ENCODE measurements at places on chromosomes 16 and 17.

DNA sequence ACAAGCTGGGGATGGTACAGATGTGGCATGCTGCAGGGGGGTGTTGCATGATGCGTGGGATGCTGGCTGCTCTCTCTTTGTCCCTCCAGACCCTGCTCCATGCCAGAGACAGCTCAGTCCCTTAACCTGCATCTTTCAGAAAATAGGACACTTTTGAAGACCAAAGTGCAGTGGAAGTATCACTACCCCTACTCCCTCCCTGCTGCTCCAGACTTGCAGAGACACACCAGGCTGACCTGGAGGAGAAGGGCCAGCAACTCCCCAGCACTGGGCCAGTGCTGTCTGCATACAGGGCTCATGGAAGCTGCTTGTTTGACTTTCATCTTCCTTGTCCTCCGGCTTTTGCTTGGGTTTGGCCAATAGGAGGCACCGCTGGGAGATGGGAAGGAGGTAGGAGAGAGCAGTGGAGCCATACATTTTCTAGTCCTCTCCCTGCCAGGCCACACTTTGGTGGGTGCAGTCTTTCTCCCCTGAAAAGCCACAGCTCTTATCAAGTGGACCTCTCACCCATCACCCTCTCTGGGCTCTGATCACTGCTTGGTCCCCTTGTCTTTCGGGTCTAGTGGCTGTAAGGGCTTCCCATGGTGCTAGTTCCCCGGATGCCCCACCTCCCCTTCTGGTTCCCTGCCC is 46.1 kb upstream of the NKD1 start:
- no peak for DNase-seq

GRCh38 chr17:48500435-48501426 is 30.1 kb downstream of the HOXB1 start:
- no peak for DNase-seq

DNA sequence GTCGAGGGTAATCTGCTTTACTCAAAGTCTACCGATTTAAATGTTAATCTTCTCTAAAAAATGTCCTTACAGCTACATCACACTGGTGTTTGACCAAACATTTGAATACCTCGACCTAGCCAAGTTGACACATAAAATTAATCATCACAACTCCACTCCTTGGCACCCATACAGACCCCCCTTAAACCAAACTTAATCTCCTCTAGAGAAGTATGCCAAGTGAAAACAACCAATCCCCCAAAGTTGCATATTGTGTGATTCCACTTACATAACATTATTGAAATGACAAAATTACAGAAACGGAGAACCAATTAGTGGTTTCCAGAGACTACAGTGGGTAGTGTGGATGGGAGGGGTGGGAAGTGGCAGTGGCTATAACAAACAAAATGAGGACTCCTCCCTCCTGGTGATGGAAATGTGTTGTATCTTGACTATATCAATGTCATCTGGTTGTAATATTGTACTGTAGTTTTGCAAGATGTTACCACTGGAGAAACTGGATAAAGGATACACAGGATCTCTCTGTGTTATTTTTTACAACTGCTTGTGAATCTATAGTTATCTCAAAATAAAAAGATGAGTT is 39.4 kb downstream of the CAPNS2 start:
- no peak for DNase-seq

GRCh38 chr16:86930663-86931373 is 352.5 kb downstream of the FOXL1 start:
- DNase-seq: no peak

- DNase-seq: no peak
These were observed 5.5 kb downstream of the DLX3 start for GRCh38 chr17:49989518-49989880.

GRCh38 chr17:75524970-75525805 is at the start of gene LLGL2:
LLGL2 (plus strand) TSS chr17:75525697; CDS start chr17:75543427, 17,730 bp downstream.
- peak; percentile 88 for DNase-seq

- no peak for DNase-seq
These were observed 122.5 kb downstream of the DNAH9 start for GRCh38 chr17:11720816-11721215.

- no peak for DNase-seq
These were observed 239 bp downstream of the PIEZO1 start for GRCh38 chr16:88784856-88785105.

DNA sequence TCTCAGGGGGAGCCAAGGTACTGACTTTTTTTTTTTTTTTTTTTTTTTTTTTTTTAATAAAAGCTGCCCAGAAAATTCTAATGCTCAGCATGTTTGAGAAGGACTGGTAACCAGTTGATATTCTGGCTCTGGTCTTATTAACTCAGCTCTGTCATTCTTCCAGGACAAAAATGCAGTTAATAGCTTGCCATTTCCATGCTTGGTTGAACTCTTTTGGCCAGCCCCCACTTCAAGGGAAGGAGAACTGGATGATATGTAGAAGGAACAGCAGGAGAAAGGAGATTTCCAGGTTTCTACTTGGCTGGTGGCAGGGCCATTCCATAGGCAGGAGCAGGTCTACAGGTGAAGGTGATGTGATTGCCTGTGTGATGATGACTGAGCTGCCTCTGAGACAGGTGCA is 59.2 kb upstream of the TANC2 start:
- no peak for DNase-seq

DNA sequence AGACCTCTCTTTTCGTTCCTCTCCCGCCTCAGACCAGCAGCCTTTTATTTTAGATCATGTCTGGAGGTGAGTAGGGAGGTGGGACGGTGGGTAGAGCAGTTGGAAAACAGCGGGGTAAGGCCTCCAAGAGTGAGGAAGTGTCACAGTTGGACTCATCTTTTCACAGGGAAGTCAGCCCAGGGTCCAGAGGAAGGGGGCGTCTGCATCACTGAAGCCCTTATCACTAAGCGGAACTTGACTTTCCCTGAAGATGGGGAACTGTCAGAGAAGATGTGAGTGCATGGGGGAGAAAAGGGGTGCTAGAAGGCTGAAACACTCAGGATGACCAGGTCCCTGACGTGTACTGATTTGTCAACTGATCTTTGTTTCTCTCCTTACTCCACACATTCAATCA is 461 bp downstream of the LRRC46 start:
- DNase-seq: peak; percentile 58

GRCh38 chr17:35749560-35750412 is 3.3 kb downstream of the GAS2L2 start:
- DNase-seq: no peak

DNA sequence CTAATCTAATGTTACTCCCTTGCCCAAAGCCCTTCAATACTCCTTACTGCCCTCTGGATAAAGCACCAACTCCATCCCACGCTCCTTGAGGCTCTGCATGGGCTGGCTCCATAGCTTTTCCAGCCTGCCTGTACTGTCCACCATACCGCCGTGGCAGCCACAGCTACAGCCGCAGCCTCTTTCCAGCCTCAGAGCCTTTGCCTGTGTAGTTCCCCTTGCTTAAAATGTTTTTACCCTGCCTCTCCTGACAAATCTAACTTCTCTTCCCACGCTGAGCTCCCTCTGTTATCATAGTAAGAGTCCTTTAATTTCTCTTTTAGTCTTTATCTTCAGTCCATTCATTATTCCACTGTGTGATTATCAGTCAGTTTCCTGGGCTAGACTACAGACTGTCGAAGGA is 22.0 kb downstream of the TEX14 start:
- DNase-seq: no peak

DNA sequence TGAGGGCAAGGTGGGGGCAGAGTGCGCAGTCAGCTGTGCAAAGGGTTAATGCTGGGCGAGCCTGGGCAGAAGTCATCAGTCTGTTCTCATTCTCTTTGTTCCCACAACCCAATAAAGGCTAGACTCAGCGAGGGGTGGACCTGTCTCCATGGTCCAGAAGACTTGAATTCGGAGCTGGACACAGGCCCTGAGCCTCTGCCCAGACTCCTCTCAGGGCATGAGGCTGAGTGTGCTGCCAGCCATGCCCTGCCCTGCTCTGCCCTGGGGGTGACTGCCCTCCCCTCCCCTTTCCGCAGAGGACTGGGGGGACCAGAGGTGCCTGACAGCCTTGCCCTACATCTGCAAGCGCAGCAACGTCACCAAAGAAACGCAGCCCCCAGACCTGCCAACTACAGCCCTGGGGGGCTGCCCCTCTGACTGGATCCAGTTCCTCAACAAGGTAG is 54.5 kb downstream of the MRC2 start:
- no peak for DNase-seq

DNA sequence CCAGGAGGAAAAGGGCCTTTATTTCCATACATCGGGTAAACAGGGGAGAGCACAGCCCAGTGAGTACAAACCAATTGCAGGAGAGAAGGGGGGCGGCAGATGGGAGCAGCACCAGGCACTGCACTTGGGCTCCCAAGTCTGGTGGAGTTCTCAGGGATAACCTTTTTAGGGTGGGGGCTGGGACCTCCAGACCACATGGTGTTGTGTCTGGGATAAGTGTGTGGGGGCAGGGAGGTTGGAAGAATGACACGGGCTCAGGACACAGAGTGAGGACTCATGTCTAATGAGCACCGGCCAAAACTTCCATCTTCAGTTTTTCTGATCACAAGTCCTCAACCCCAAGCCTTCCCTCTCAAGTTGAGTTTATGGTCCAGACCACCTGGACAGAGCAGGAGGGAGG is 30.6 kb downstream of the PIPOX start:
- no peak for DNase-seq

- DNase-seq: no peak
These were observed 25.7 kb downstream of the KATNB1 start for GRCh38 chr16:57761301-57761700.

GRCh38 chr17:83171661-83172060 is 92.3 kb downstream of the METRNL start:
- no peak for DNase-seq

GRCh38 chr17:3613124-3613523 is 3.9 kb upstream of the TRPV1 start:
- DNase-seq: no peak

- no peak for DNase-seq
These were observed 429.8 kb downstream of the MAF start for GRCh38 chr16:79170555-79171246.

DNA sequence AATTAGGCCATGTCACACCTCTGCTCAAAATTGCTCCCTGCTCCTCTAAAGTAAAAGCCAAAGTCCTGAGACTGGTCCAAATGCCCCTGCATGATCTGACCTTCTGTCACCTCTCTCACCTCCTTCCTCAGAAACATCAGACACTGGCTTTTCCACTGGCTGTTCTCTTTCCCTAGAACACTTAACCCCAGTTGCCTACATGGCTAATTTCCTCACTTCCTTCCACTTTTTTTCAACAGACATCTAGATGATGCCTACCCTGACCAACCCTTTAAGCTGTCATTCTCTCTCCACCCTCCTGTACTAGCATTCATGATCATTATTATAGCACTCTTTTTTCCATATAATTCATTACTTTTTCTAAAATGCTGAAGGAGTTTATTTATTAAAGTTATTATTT is 31.0 kb downstream of the CCT6B start:
- DNase-seq: peak; percentile 3

DNA sequence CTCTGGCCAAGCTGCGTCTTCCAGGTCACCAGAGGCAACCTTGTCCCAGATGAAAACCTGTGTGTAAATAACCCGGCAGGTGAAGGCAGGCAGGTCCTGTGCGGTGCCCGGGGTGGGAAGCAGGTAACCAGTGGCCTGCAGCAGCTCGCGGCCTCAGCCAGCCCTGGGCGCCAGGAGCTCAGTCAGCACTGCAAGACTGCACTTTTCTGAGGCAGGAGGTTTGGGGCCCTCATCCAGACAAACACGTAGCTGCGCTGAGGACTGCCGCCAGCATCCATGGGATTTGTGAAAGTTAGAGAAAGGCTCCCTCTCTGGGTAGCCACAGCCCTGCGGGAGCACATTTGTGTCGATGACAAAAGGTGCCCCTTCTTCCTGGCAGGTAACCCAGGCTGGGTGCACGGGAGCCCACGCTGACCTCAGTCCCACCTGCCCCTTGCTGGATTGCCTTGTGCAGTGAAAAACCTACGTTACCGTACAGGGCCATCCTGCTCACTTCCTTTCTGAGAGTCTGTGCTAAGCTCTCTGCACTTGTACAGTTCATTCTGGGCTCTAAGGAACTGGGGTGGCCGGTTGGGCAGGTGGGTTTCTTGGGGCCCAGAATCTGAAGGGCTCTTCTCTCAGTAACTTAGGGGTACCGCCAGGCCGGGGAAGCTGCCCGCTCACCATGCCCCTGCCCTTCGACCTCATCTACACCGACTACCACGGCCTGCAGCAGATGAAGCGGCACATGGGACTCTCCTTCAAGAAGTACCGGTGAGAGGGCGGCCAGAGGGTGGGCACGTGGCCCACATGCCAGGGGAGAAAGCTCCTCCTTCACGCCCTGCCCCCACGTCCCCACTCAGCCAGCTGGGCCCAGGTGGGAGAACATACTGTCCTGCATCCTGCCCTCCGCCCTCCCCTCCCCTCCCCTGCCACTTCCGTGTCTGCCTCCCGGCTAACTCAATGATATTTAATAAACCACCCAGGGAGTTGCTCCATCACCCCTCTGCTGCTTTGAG is 56.4 kb downstream of the MGAT5B start:
- DNase-seq: no peak

DNA sequence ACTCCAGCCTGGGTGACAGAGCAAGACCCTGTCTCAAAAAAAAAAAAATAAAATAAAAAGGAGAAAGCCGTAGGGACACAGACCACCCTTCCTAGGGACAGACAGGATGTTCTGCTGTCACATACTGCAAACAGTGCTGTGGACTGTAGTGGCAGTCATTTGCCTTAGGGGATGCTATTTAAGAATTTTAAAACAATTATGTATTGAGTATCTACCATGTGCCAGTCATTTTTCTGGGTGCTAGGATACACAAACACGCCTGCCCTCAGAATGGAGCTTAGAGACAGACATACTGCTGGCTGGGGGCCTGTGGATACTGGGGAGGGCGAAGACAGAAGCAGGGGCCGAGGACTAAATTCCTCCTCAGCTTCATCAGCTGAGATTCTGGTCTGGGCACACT is 45.5 kb downstream of the MRC2 start:
- DNase-seq: no peak

- no peak for DNase-seq
These were observed 77.0 kb downstream of the NTN1 start for GRCh38 chr17:9098242-9098825.

GRCh38 chr17:82503094-82503727 is 16.3 kb upstream of the FOXK2 start:
- no peak for DNase-seq

GRCh38 chr16:88701581-88702370 is 4.4 kb downstream of the RNF166 start:
- DNase-seq: no peak

GRCh38 chr16:58885528-58886170 is 151.5 kb upstream of the GOT2 start:
- no peak for DNase-seq

- DNase-seq: no peak
These were observed 3.7 kb downstream of the NCOR1 start for GRCh38 chr17:16211590-16211989.

All from KBM-7 (cell line).